ENCODE measurements at places on chromosomes 5 and 9.

GRCh38 chr5:155106221-155106620 lies 92.7 kb downstream of the KIF4B start:
- DNase-seq = no peak

DNA sequence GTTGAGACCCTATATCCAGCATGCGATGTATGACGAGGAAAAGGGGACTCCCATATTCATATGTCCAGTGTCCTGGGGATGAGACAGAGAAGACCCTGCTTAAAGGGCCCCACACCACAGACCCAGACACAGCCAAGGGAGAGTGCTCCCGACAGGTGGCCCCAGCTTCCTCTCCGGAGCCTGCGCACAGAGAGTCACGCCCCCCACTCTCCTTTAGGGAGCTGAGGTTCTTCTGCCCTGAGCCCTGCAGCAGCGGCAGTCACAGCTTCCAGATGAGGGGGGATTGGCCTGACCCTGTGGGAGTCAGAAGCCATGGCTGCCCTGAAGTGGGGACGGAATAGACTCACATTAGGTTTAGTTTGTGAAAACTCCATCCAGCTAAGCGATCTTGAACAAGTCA lies 17.1 kb downstream of the BTNL3 start:
- DNase-seq = no peak

- no peak for DNase-seq
These were observed 90.2 kb downstream of the IQGAP2 start for GRCh38 chr5:76493190-76493837.

- DNase-seq = no peak
These were observed 57.3 kb downstream of the CMYA5 start for GRCh38 chr5:79746642-79747569.

GRCh38 chr5:35117967-35118366 lies 70.2 kb upstream of the AGXT2 start:
- DNase-seq = peak; percentile 40

DNA sequence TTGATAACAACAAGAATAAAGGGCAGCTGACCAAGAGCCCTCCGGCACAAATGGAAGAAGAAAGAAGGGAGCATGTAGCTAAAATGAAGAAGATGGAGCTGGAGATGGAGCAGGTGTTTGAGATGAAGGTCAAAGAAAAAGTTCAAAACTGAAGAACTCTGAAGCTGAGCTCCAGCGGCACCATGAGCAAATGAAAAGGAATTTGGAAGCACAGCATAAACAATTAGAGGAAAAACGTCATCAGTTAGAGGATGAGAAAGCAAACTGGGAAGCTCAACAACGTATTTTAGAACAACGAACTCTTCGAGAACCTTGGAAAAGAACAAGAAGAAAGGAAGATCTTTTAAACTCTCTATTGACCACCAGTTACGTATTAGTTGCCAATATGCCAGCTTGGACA lies 100.9 kb downstream of the GABBR2 start:
- no peak for DNase-seq

GRCh38 chr9:573691-574410 lies 267.6 kb upstream of the DMRT1 start:
- DNase-seq = no peak

DNA sequence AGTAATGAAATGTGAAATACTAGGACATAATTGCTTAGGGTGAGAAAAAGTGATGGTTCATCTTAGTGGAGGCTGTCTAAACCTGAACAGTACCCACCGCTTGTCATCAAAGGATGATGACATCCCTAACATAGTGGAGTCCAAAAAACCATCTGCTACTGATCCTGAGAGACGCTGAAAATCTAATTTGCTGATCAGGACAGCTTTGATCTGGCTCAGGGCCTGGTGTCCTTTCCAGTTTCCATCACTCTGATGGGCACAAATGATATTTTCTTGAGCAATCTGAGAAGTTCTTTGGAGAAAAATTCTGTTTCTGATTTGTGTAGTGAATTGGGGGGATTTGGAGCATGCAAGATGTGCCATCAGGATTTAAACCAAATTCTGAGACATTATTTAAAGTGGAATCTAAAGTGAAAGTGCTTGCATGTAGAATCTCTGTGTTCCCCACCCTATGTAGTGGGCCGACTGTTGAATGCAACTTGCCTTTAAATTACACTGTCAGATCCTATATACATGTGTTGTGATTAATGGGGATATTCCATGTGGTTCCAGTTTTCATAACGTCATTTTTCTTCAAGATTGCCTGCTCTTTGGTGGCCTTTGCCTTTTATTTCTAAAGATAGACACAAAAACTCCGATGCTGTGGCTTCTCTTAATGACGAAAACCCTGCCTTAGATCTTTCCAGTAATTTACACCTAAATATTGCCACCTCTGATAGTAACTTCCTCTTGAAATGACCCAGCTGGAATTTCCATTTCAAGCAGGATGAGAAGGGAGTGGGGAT lies 213.2 kb downstream of the PCSK5 start:
- no peak for DNase-seq

DNA sequence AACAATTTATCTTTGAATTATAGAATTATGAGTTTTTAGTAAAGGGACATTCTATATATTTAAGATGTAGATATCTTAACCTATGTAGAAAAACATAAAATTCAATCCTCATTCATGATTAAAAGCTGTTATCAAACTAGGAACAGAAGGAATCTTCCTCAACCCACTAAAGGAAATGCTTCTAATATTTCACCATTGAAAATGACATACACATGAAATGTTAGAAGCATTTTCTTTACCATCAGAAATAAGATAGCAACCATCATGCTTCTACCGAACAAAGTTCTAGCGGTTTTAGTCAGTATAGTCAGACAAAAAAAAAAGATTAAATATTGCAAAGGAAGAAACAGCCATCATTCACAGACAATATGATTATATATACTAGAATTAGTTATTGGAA lies 32.2 kb downstream of the SHOC1 start:
- DNase-seq = no peak

All from suppressor macrophage (primary cell).